ENCODE measurements at places on chromosomes 3 and 15.
A peak's percentile ranks its signal among the peaks of the same experiment; 100 is the strongest.

DNA sequence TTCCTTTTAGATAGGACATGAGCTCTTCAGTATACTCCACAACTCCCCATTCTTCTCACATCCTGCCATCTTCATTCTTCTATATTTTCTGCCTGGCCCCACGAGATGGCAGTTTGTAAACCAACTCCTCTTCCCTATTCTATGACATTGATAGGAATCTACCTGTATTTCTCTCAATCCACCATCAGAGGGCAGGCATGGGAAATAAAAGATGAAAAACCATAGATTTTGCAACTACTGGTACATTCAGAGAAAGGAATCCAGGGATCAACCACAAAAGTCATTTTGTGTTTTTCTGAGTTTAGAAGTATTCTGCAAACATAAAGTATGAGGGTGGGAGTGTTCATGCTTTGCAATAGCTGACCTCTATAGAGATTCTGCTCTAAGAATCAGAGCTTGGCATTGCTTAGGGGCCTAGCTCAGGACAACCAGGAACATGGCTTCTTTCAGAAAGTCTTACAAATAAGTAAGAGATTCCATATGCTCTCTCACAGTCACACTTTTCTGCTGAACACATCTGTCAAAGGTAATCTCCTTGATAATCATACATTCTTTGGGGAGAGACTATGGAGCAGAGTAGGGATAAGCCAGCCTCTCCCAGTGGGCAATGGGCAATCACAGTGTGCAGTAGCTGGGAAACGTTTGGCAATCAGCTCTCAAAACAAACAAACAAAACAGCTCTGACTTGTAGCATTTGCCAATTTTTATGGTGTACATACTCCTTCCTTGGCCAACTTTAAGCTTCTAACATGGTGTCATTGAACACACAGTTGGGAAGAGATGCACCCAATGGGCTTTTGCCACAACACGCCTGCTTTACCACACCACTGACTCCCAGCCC lies 43.1 kb upstream of the SLC25A36 start:
- peak; percentile 43 for DNase-seq

DNA sequence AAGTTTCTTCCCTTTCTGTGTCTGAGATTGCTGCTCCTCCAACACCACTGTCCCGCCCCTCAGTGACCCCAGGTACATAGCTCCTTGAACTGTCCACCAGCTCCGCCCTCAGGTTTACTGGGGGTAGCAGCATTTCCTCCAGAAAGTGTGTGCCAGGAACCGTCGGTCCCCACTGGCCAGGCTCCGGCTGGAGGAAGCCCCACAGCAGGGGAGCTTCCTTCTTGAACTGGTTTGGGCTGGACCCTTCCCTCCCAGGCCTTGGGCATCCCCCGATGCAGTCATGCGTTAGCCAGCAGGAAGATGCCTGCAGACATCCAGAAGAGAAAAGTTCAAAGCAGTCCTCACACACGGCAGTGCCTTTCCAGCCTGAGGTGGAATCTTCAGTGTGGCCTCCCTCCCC lies 19.7 kb downstream of the PAK6 start:
- DNase-seq, result no peak

- DNase-seq, result no peak
These were observed 21.6 kb downstream of the COL8A1 start for GRCh38 chr3:99659951-99660350.

GRCh38 chr3:125957674-125958510 lies 11.1 kb upstream of the ROPN1B start:
- DNase-seq, result no peak

GRCh38 chr3:148202386-148202785 lies 495.3 kb upstream of the AGTR1 start:
- no peak for DNase-seq

- no peak for DNase-seq
These were observed 26.6 kb downstream of the SLC28A1 start for GRCh38 chr15:84910928-84911623.

DNA sequence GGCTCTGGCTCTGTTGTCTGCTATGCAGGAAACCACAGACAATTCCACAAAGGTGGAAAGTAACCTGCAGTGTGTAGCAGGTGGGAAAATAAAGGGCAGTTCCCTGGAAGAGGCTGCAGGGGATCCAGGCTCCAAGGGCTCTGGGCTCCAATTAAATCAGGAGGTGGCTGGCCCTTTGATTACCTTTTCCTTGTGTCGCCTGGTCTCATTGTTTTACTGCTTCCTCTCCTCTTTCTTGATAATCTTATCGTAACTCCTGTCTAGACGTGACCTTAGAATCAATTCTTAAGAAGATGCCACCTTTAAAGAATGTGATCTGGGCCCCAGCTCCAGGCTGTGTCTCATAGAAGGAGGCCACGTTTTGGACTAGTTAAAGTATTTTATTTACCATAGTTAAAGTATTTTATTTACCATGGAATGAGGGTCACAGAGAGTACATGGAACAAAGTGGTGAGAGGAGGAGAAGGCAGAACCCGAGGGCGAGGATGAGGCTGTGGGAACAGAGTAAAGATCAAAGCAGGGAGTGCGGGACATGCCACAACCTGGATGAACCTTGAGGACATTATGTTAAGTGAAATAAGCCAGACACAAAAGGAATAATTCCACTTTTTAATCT lies 237.5 kb upstream of the STT3B start:
- no peak for DNase-seq

GRCh38 chr3:41508063-41508696 lies 308.9 kb downstream of the CTNNB1 start:
- DNase-seq, result no peak

DNA sequence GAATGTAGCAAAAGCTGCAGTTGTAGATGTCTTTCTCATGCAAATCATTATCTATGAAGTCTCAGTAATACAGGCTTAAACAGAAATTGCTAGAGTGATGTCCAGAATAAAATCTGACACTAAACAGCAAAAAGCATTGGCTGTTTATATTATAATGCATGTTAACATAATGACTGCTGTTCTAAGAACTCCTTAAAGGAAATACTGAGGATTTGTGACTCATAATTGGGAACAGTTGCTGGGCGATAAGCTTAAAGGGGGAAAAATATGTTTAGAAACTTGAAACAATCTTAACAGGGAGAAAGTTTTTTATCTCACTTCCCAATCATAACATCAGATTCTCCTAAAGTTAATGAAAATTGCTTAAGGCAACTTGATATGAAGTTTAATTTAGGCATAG lies 17.5 kb downstream of the TIPARP start:
- no peak for DNase-seq

DNA sequence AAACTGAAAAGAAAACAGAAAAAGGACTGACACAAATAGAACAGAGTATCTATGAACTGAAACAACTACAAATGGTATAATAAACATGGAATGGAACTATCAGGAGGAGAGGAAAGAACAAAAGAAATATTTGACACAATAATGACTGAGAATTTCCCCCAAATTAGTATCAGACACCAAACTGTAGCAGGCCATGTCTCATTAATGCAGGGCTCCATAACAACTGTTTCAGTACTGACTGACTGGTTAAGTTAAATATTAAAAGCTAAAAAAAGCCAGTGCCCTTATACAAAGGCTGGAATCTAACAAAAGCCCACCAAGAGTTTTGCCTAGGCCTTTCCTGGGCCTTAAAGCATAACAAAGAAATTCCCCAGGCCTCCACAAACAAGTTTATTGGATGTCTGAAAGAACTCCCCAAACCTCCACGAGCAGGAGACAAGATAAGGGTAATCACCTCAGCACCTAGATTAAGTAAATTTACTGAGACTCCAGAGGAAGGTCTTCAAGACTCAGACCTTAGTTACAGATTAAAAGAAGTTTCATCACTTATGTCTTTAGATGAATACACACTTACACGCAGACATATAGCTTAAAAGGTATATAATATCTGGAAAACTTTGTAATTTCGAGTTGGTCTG lies 45.7 kb downstream of the KPNA1 start:
- DNase-seq, result no peak

- peak; percentile 8 for DNase-seq
These were observed 199.6 kb downstream of the FMN1 start for GRCh38 chr15:32994810-32995424.

GRCh38 chr15:58306591-58307312 lies 125.0 kb upstream of the LIPC start:
- DNase-seq, result no peak

DNA sequence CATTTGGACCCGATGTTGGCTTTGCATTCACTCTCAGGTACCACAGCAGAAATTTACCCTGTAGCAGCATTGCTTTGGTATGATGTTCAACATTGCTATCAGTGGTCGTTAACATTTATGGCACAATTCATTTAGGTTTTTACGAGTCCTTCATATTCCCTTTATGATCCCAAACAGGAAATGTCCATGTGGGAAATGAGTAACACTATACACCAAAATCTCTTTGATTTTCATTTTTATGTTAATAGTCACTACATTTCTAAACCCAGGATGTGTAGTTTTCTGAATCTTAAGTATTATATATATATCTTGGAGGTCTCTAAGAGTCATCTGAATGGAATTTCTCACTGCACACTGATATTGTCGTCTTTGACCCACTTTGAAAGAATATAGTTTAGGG lies 78.5 kb upstream of the RBMS3 start:
- DNase-seq, result no peak

- peak; percentile 71 for DNase-seq
These were observed 12.0 kb downstream of the MRPL46 start for GRCh38 chr15:88454867-88455810.

- no peak for DNase-seq
These were observed 157.2 kb downstream of the LRRC28 start for GRCh38 chr15:99408236-99409096.

GRCh38 chr3:40718209-40718608 lies 193.4 kb downstream of the ZNF621 start:
- DNase-seq, result no peak

- DNase-seq, result no peak
These were observed 280.4 kb downstream of the CD47 start for GRCh38 chr3:107810171-107811071.

- no peak for DNase-seq
These were observed 82.6 kb downstream of the RPLP1 start for GRCh38 chr15:69535101-69535638.

GRCh38 chr3:169508426-169508825 lies 155.1 kb downstream of the MECOM start:
- DNase-seq, result no peak

DNA sequence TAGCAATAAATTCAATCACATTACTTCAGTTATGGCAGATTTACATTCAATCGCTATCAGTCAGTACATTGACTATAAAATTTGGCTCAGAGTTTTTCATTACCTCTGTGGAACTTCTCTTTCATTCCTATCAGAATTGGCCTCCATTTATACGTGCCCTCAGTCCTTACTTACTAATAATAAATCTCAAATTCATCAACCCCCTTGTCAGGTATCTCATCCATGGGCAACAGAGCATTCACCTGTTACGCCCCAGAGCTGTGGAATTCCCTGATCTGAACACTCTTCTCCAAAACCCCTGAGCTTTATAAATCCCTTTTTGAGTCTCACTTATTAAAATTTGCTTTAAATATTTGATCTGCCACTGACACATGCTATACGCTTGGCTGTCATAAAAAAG lies 492.9 kb downstream of the GBE1 start:
- no peak for DNase-seq

- no peak for DNase-seq
These were observed 173.3 kb upstream of the GOLIM4 start for GRCh38 chr3:168269001-168269400.

DNA sequence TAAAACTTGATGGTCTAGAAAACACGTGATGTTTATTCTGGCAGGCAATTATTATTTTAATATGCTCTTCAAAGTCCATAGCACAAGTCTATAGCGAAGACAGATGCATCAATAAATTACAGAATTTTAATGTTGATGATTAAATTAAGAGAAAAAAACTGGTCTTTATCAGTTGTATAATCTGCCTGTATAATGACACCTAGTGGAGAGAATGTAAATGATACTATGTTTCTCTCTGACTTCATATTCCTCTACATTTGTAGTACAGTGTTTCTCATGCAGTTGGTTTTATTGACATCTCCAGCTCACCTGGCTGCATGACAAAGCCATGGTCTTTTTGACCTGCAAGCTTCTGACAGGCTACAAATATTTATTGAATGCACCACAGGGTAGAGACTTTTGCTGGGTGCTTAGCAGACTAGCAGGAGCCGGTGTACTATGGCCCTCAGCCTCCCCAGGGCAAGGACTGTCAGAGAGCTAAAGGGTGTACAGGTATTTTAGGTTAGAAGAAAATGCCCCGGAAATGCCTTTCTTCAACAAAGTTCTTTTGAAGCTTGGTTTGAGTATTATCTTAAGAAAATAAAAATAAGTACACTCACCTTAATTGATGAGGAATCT lies 289.9 kb downstream of the GAP43 start:
- peak; percentile 12 for DNase-seq

GRCh38 chr15:31463521-31464102 lies 137.0 kb downstream of the KLF13 start:
- DNase-seq, result no peak

DNA sequence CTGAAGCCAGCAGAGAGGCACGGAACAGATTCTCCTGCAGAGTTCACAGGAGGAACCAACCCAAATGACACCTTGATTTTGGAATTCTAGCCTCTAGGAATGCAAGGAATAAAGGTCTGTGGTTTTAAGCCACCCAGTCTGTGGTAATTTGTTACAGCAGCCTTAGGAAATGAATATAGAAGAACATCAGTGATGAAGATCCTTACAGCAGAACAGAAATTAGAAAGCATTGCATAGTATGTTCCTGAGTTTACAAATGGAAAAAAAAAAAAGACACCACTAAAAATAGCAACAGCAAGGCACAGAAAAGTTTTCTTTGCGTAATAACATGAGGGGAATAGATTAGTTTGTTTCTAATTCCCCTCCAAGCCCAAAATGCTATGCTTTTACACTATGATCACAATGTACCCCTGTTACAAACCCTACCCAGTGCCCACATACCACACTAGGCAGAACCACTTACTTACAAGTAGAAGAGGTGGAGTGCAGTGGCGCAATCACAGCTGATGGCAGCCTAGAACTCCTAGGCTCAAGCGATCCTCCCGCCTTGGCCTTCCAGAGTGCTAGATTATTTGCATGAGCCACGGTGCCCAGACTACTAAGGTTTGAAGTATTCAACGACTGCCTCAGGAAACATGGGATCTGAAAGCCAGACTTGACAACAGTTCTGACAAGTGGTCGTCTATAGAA lies 84.3 kb downstream of the SHQ1 start:
- no peak for DNase-seq

DNA sequence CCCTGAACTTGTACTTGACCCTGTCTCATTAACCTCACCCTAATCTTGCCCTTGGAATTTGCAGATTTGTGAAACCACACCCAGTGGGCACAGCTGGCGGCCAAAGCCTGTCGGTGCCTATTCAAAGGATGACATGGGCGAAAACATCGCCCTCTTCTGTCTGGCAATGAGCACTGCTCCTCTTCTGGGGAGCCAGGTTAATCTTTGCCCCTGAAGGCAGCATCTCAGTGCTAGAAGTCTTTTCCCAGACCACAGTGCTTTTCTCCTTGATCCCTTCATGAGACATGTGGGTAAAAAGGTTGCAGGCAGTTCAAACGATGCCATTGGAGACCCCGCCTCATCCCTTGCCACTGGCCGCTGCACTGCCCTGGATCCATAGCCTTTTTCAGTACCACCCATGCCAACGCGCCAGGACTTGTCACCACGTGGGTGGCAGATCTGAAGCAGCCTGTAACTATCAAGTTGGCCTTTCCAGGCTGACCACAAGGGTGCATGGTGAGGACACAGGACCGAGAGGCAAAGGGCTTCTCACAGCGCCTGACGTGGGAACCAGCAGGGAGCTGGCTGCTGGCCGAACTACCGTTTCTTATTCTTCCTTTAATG lies 6.5 kb upstream of the DNASE1L3 start:
- DNase-seq, result peak; percentile 76
